Activated T-helper 1 cell treated with anti-CD3 and anti-CD28 coated beads, Interleukin-2, amount 50 U/mL, for 16 hours (primary cell): ENCODE measurements at places on chromosomes 3 and 15.

DNA sequence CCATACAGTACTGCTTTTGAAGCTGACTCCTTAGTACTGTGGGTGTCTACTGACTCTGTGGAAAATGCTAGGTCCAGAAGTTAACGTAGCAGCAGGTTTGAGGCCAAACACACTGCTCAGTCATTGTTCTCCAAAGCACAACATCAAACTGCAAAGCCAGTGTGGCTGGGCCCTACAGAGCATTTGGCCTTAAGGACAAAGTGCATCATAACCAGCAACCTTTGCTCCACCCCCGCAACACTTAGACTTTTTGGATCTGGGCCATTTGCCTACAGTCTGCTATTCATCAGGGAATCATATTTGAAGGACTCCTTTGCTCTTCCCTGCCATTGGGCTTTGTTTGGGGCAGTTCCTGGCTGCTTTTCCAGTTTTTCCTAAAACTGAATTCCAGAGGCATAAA, 43.1 kb upstream of the ARL6 start:
- no peak for DNase-seq

- no peak for DNase-seq
These were observed 5.7 kb downstream of the SMAD3 start for GRCh38 chr15:67070892-67071664.

DNA sequence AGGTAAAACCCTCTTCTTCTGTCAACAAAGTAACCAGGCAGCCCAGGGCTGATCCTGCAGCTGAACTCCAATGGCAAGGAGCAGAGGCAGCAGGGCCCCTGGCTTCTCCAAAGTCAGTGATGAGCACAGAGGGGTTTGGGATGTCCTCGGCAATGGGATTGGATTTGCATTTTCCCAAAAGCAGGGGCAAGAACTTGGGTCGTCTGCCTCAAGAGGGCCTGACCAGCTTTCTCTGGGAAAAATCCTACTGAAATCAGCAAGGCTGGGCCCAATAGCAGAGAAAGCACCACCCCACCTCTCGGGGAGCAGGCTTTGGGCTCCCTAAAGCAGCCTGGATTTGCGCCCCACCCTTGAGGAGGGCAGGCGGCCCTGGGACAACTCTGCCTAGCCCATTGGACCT, 210.0 kb upstream of the IGF1R start:
- DNase-seq: no peak

- DNase-seq: no peak
These were observed 51.5 kb upstream of the CDV3 start for GRCh38 chr3:133521946-133522345.

DNA sequence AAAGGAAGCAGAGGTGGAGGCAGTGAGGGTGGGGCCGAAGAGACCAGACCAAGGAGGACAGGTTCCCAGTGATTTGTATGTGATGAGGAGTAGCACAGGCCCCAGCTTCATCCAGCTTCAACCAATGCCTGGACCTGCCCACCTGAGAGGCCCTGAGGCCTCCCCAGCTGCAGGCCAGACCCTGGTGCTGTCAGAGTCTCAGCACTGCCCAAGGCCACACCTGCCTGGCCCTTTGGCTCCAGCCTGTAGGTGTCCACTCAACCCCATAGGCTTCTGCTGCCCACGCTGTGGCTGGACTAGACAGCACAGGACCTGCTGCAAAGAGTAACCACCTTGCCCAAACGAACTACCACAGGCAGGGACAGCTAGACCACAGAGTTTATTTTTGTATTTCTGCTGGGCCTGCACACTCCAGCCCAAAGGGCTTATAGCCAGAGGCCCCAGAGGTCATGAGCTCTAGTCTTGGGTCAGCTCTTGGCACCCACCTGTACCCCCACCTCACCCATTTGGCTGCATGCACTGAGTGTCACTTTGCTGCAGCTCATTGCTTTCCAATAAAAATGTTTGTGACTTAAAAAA, 81.9 kb upstream of the CDV3 start:
- DNase-seq: no peak

GRCh38 chr3:58588030-58588614, 10.9 kb upstream of the FAM107A start:
- DNase-seq: no peak

DNA sequence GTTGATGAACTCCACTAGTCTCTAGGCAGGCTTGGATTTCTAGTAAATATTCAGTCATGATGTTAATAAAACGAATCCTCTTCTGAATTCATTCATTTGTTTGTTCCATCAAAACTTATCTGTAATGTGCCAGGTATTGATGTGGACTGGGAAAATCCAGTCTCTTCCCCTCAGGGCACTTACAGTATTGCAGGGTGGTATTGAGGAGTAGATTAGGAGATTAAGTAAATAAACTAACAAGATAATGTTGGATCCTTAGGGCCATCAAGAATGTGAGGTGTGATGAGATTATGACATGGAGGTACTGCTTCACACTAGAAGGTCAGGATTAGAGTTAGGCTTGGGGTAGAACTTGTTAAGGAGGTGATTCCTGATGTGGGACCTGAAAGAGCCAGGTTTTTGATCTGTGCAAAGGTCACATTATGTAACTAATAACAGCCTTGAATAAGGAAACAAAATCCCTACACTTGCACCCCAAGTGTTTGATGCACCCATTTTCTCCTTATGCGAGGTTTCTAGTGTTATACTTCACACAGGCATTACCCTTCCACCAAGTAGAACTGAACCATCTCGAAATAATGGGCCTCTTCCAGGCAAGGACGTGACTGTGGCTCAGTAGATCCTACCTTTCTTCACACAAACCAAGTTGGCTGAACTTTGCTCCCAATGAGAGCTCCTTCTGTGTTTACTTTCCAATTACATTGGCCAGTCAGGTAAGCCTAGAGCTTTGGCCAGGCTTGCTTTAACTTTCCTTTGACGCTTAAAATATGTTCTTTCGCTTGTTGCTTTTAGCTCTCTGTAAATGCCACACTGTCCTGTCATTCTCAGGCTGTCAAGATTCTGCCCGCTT, 16.7 kb downstream of the MCTP2 start:
- DNase-seq: no peak
